ENCODE measurements at places on chromosomes 3 and 15.

DNA sequence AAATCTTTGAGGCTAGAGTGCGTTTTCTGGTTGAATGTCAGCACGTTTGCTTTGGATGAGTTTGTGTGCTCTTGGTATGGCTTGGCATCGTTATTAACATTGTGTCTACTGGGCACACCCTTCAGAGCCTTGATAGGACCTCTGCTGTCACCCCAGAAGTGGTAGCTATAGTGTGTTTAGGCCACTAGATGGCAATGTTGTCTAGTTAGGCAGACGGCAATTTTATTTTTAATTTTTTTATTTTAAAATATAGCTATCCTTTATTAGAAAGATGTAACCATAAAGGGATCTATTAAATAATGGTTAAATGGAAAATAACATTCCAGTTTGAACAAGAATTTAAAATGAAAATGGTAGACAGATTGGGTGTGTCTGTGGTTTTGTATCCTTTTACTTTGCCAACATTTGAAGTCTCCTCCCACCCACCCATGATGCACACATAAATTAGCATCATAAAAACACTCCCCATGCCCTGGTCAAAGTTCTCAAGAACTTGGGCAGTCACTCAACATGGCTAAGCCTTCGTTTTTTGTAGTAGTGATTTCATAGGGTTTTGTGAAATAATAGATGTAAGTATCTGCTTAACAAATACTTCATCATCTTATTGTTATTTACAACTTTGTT, 200.7 kb downstream of the KCNH8 start:
- DNase-seq = no peak

DNA sequence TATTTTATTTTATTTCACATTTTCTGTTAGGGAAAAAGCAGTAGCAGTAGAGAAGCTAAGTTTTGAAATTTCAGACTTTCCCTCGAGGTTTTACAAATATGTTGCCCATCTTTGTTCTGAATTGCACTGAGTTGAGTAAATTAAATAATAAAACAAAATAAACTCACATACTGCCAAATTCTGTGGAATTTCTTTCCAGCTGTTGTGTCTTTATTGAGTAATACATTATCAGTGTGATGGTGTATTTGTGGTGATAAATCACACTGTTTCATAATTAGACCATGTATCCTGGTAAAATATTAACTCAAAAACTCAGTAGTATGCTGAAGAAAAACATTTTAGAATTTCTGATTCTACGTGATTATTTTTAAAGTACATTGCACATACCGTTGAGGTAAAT, 592.1 kb downstream of the SI start:
- DNase-seq = peak; percentile 12

DNA sequence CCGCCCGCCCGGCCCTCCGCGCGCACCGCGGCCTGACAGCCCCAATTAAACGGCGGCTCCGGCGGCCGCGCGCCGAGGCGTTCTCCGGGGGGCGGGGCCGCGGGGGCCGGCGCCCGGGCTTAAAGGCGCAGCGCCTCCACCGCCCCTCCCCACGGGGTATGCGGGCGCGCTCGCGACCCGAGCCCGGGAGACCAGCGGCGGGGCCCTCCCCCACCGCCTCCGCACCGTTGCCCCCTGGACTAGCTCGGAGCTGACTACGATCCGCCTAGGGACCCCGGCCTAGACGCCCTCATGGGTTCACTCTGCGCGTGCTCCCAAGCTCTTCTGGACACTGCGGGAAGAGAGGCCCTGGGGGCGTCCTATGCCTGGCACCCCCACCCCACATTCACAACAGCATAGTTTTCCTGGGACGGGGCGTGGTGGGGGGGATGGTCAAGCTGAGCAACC, at the start of gene DUSP7:
Gene DUSP7 (minus strand): TSS at position 51 of the 447 bp plus-strand sequence. CDS start 205 bp downstream, outside the sequence.
- peak; percentile 77 for DNase-seq

DNA sequence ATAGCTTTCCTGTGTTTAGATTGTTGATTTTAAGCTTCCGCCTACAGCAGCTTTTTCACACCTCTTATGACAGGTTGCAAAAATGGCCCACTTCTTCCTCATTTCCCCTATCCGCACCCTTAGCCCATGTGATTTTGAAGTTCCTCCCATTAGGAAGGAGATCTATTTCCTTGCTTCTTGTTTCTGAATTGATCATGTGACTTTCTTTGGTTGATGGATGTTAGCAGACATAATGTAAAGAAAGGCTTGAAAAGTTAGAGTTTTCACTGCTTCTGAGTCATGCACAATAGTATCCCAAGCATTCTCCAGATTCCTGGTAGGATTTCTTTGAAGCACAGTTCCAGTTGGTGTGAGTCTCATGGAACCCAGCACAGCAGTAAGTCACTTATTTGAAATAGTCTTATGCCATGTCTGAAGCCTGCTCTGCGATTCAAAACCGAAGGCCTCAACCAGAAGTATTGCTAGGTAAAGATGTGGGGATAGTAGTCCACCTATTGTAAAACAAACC, 76.6 kb downstream of the EDEM1 start:
- DNase-seq = peak; percentile 77

DNA sequence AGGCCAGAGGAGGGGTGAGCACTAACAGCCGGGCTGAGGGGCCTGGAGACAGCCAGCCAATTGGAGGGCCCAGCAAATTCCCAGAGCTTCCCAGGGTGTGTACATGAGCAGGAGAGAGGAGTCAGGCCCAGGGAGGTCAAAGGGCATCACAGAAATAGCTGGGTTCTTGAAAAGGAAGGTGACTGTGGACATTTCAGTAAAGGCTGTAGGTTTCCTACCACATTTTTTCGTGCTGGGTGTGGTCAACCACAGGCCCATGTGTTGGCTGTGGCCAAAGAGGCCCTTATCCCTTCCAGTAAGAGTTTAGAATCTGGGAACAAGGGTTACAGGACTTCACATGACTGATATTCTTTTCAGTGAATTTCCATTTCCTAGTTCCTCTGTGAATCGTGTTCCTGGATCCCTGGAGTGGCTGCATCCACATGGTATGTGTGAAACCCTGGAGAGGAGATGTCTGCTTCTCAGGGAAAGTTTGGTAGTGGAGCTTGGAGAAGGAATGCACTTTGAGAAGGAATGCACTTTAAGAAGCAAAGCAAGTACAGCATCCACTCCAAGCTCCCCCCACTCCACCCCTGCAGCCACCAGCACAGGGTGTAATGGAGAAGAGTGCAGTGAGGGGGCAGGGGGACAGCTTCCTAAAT, 73.2 kb upstream of the HEG1 start:
- peak; percentile 97 for DNase-seq

GRCh38 chr3:122533931-122534334, 19.2 kb upstream of the KPNA1 start:
- DNase-seq = peak; percentile 64

DNA sequence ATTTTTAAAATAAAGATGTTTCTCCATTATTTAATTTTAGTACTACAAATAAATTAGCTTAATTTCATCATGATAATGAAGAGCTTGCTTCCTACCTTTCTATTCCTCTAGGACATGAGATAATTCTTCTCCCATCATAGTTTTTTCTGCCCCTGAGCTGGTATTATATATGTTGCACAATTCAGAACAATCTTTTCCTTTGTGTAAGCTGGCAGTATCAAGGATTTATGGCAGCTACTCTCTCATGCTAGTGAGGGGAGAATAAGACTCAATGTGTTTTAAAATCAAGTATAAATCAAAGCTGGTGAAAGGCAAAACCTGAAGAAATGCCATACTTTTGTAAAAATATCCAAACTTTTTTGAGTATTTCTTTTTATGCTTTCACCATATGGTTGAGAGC, 1405.3 kb downstream of the SI start:
- no peak for DNase-seq

DNA sequence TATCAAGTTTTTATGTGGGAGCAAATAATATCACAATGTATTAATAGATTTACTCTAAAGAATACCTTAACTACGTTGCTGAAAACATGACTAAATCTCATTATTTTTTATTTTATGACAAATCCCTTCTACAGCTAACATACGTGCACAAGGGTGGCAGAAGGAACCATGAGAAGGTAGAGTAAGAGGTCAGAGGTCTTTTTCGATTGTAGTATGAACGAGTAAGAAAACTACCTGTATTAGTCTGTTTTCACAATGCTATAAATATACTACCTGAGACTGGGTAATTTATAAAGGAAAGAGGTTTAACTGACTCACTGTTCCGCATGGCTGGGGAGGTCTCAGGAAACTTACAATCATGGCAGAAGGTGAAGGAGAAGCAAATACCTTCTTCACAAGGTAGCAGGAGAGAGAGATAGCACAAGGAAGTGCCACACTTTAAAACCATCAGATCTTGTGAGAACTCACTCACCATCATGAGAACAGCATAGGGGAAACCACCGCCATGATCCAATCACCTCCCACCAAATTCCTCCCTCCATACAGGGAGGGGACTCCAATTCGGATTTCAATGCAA, 95.3 kb downstream of the SUCLG2 start:
- no peak for DNase-seq

GRCh38 chr3:45462522-45463265, 74.3 kb downstream of the LARS2 start:
- no peak for DNase-seq

GRCh38 chr3:10600296-10600714, 94.9 kb upstream of the ATP2B2 start:
- no peak for DNase-seq

DNA sequence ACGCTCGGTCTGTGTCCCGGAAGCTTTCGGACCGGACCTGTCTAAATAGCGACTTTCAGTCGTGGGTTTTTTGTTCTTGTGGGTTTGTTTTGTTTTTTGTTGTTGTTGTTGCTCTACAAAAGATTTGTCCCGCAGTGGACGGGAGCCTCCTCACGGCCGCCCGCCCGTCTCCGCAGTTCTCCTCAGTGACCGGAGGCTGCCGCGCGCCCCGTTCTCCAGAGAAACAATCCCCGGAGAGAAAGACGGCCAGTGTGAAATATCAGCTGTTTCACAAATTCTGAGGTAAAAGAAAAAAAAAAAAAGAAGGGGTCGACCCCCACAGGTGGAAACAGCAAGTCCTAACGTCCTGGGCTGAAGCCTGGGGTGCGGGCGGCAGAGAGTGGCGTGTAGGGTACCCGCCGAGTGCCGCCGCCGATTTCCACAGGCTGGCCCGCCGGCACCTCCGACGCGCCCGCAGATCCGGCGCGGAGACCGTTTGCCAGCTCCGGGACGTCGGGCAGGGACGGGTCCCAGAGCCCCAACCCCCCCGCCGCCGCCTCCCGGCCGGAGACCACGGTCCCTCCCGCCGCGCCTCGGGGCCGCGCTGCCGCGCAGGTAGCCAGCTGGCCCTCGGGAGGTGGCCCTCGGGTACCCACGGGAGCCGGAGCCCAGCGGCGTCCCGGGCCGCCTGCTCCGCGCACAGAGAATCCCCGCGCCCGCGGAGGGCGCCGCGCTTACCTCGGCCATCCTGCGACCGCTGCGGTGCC, 478 bp downstream of the BNC1 start:
- DNase-seq = peak; percentile 31

- DNase-seq = no peak
These were observed 35.2 kb upstream of the SPPL2A start for GRCh38 chr15:50800715-50801114.

DNA sequence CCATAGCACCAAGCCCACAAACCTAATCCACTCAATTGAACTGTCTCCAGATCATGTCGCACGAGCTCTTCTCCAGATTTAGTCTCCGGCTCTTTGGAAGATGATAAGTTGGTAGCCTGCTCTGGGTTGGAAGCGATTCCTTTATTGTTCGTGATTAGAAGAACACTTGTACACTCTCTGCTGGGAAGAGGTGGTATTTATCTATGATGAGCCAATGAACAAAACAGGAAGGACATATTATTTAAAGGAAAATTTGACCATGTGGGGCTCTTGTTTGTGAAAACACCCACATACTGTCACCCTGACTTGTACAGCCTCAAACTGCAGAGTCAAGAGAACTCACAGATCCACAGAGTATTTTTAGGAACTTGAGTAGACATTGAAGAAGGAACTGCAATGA, 54.4 kb downstream of the MYZAP start:
- no peak for DNase-seq

DNA sequence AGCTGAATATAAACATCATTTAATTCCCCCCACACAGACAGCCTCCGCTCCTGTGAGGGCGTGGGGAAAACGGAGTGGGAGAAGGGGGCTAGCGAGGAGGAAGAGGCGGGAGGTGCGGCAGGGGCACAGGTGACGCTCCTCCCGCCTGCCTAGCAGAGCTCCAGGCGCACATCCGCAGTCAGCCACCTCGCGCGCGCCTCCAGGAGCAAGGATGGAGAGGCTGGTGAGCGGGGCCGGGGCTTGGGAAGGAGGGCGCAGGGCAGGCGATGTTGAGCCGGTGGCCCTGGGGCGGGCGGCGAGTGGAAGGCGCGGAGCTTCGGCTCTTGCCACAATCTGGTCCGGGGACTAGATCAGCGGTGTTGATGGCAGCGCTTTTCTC, at the start of gene CD200:
Gene CD200 (plus strand): TSS at position 155 of the 379 bp plus-strand sequence. CDS start 57 bp downstream, at position 212.
- DNase-seq = peak; percentile 44

- DNase-seq = no peak
These were observed 72.5 kb downstream of the WWTR1 start for GRCh38 chr3:149585401-149585726.

GRCh38 chr15:55372701-55373440, 35.3 kb downstream of the CCPG1 start:
- no peak for DNase-seq

- DNase-seq = no peak
These were observed 88.6 kb upstream of the RASGRF1 start for GRCh38 chr15:79179108-79179561.

DNA sequence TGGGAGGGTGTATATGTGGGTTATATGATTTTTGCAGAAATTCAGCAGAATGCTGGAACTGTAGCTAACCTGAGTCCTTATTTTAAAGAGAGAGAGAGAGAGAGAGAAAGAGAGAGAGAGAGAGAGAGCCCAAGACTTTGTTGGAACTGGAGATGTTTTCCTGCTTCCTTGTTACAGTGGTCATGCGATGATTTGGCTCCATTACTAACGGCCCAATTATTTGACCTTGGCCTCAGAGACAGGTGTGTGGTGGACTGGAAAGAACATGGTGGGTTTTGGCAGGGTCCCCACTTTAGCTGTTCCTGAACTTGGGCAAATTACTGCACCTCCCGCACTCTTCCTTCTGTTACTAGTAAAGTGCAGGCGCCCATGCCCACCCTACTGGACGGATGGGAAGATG, 14.8 kb upstream of the ACSBG1 start:
- no peak for DNase-seq

- peak; percentile 44 for DNase-seq
These were observed 35.1 kb downstream of the CMTM6 start for GRCh38 chr3:32467333-32468070.

DNA sequence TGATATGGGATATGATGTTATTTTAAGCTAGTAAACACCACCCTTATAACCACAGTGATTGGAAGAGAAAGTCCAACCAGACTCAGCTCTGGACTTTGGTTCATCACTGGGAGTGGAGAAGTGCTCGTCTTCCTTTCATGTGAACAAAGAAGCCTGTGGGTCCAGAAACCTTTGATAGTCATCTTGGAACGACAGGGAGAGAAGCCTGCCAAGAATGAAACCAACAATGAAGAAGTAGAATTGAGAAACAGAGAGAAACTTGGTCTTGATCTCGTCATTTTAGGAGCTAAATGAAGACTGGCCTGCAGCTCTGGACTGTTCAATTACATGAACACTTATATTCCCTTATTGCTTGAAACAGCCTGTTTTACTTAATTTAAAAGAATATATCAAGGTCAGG, 13.1 kb upstream of the SLC35G2 start:
- DNase-seq = no peak
